ENCODE measurements at places on chromosomes 7 and 10.

GRCh38 chr7:151210087-151210854 is at the start of gene H2BK1:
H2BK1 (minus strand) TSS chr7:151210488; CDS start chr7:151210318, 170 bp downstream.
- DNase-seq: no peak

DNA sequence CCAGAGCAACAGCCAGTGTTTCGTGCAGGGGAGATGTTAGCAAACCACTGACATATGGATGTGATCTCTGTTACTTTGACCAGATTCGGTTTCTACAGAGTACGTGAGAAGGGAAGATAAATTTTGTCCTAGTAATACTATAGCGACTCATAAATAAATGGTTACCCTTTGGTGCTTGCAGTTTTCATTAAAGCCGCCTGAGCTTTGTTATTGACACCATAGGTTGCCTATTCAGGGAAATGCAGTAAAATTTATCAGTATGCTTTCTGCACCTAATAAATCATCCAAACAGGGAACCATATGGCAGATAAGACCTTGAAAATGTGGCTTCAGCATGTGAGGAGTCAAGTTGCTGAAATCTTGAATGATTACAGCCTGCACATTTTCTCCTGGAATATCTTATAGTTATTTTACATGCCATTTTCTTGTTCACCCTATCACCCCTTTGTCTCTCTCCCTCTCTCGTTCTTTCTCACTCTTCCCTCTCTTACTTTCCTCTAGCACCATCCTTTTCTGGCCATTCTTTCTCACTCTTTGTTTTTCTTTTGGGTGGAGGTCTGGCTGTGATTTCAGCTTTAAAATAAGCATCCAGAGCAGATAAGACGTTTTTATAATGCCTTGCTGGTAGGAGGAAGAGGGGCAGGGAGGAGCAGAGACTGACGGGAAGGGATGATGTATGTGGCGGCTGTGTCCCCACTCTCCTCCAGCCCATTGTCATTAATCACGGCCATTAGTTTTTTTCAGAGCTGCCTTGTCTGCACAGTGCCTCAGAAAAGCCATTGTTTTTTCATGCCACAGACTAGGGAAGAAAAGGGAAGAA is 182.5 kb downstream of the LRMDA start:
- no peak for DNase-seq

DNA sequence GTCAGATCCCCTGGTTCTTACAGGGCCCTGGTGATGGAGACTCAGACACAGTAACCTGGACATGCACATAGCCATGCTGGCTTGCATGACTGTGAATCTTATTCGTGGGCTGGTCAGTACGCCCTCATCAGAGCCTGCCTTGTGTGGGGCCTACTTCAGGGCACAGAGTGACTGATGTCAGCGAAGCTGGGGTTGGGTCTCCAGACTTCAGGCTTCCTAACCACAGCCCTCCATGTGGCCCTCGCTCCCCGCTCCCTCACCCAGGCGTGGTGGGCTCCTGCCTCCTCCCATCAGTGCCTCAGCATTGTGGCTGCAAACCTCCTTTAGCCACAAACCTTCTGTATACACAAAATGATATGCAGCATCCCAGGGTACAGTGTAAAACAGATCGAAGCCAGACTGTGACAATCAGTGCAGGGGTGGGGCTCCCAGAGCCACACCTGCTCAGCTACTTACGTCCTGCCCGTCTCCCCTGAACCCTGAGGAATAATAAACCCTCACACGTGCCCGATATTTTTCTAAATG is 7.1 kb upstream of the C10orf105 start:
- no peak for DNase-seq

- DNase-seq: no peak
Observed at GRCh38 chr7:151832656-151833055, 44.3 kb downstream of the PRKAG2 start.

GRCh38 chr10:122655524-122656307 is 43.9 kb downstream of the C10orf120 start:
- DNase-seq: no peak

- no peak for DNase-seq
Observed at GRCh38 chr10:458421-458851, 231.0 kb downstream of the DIP2C start.

- no peak for DNase-seq
Observed at GRCh38 chr10:132185601-132186487, 904 bp upstream of the DPYSL4 start.

DNA sequence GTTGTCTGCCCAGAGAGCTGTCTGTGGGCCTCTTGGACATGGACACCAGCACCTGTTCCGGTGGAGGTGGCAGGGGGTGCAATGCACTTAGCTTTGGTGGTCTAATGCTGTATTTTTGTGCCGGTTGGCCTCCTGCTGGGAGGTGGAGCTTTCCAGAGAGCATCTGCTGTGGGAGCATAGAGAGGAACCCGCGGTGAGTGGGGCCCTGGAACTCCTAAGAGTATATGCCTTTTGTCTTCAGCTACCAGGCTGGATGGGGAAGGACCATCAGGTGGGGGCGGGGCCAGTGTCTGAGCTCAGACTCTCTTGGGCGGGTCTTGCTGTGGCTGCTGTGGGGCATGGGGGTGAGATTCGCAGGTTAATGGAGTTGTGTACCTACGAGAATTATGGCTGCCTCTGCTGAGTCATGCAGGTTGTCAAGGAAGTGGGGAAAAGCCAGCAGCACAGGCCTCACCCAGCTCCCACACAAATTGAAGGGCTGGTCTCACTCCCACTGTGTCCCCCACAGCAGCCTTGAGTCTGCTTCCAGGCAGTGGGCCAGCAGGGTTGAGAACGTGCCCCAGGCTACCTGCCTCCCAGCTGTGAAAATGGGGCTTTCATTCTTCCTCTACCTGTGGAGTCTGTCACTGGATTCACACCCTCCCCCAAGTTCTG is 29.0 kb downstream of the JAKMIP3 start:
- no peak for DNase-seq

DNA sequence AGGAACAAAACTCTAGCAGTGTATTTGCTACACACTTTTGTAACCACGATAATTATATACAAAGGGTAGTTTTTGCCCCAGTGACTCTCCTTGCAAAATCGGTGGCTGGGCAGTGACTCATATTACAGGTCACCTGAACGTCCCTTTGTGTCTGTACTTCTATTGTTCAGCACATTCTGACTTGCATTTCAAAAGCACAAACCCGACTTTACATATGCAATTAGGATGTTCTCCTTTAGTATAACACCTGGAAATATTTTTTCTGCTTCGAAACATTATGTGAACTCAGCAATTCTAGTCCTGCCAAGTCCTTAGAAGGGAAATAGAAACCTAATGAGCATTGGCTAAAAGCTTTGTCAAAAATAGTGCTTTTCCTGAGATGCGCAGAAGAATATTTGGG is 6.0 kb downstream of the PRR15 start:
- DNase-seq: no peak

DNA sequence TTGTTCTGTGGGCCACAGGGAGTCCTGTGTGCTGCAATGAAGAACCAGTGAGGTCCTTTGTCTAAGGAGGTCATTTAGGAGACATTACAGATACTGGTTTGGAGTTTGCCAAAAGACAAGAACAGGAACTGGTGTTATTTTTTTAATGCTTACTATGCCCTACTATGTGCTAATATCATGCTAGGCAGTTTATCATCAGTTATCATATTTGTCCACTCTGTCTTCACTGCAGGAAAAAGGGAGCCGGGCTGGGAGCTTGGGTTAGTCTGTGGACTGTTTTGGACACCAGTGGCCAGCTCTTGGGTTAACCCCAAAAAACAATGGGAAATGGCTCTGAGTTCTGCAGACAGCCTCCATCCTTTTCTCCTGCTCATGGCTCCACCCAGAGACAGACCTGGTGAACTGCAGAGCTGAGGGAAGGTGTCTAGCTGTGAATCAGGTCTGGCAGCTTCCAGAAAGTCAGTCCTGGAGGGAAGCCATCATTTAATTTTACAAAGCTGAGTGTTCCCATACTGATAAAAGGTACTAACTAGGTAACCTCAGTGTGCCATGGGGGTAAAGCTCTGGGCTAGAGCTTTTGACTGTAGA is 101.2 kb upstream of the ZNF746 start:
- DNase-seq: no peak

DNA sequence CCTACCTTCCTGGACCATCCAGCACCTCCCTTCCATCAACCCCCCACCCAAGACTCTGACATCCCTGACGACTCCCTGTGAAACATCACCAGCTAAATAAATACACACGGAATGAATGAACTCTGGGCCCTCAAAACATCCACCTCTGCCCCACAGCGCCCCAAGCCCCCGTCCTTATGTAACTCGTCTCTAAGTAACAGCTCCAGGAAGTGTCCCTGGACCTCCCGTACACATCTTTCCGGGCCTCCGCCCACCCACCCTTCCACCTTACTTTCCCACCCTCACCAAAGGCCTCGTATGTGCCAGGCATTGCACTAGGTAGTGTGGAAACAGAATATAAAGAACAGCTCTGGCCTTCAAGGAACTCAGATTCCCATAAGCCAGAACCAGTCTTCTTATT is 27.7 kb upstream of the SLIT1 start:
- no peak for DNase-seq

DNA sequence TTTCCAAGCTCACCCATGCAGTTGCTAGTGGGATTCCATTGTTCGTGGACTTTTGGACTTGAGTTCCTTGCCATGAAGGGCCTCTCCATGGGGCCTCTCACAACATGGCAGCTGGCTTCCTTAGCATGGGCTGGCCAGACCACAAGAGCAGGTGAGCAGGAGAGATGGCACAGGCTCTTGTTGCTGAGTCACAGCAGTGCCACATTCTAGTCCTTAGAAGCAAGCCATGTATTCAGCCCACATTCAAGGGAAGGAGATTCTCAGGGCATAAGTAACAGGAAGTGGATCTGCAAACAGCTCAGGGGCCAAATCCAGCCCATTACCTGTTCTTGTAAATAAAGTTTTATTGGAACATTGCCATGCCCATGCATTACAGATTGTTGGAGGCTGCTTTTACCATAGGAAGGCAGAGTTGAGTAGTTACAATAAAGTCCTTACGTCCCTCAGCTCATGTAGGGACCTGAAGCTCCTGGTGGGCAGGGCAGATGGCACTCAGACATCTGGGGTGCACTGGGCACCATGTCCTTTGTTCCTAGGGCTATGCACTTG is 481.5 kb upstream of the FOXK1 start:
- no peak for DNase-seq

GRCh38 chr10:21479570-21480315 is 45.7 kb downstream of the SKIDA1 start:
- no peak for DNase-seq

GRCh38 chr7:31882187-31882586 is 188.0 kb downstream of the PDE1C start:
- no peak for DNase-seq

DNA sequence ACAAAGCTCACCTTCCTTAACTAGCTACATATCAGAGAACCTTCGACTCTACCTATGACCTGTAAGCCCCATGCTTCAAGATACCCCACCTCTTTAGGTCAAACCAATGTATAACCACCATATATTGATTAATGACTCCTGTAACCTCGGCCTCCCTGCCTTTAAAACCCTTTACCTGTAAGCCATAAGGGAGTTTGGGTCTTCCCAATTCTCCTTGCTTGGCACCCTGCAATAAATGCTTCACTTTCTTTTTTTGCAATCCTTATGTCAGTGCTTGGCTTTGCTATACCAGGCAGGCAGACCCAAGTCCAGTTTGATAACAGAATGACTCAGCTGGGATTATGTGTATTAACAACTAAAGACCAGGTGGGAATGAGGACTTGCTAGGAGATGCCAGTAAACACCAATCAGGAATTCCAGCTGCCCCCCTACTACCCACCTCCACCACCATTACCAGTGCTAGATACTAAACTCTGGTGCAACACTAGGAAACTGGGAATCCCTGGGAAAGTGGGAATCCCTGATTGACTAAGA is 22.0 kb upstream of the SLC35G1 start:
- peak; percentile 68 for DNase-seq

- peak; percentile 73 for DNase-seq
Observed at GRCh38 chr7:77812290-77812685, 13.7 kb downstream of the PHTF2 start.

GRCh38 chr10:4511509-4511908 is 314.5 kb upstream of the AKR1E2 start:
- no peak for DNase-seq

DNA sequence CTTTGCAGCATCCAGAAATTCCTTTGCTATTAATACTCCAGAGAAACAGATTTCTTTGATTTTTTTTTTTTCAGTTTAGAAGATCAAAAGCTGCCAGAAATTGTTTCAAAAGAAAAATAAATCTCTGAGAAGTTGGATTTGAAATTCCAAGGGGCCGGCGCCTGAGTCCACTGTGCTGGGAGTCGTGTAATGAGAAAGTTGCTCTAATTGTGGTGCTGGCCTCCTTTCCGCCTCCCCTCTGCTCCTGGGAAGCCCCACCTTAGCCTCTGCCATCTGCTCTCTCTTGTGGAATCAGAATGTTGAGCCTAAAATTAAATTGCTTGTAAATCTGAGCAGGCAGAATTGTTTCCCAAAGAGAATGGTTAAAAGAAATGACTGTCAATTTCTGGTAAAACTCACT is 93.3 kb downstream of the EMX2 start:
- no peak for DNase-seq

DNA sequence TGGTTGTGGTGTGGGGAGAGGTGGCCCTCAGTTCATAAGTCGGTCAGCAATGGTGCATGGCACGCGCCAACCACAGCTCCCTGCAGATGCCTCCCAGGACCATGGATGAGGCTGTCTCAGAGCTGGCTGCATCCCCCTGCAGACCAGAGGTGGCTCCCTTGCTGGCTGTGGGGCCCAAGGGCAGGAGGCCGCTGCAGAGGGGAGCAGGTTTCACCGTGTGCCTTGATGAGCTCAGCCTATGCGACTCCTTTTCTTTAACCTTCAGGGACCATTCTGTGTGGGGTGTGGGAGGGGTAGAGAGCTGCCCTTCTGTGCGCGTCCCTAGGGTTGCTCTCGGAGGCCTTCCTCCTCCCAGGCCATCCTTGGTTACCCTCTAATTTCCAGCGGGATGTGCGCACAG is 152.4 kb downstream of the ACTR3B start:
- DNase-seq: no peak

DNA sequence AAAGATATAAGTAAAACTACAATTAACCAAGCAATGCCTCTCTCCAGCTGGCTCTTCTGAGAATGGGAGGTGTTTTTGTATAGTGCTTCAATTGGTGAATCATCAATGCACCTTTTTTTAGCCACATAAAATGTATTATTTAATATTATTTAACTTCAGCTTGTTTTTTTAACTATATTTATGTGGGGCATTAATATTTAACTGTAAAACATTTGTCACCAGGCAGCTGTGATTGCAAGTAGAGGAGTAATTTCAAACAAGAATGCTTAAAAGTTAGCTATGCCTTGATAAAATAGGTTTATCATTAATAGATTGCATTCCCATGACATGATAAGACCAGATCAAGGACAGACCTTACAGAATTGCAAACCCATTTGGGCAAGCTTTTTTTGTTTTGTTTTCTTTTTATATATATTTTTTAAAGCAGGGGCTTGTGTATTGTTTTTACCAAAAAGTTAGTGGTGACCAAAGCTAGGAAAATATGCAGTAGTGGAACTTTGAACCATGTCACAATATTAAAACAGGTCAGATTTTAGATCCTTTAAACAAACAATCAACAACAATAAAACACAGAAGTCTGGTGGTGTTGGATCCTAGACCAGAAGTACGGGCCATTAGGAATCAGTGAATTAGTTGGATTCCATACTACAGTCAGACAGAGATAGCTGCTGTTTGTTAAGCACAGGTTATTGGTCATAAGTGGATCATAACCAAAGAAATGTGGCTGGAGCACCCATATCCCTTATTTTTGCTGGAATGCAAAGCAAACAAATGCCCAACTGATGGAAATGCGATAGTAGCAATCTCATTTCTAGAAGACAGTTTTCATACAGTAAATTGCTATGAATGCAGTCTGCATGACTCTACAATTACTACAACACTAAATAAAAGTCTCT is 2.9 kb downstream of the CAV2 start:
- no peak for DNase-seq
